ENCODE measurements at places on chromosomes 7 and 10.
A peak's percentile ranks its signal among the peaks of the same experiment; 100 is the strongest.

- no peak for DNase-seq
These were observed 92.1 kb downstream of the CCDC71L start for GRCh38 chr7:106568680-106569499.

- DNase-seq: no peak
These were observed 80.9 kb downstream of the NT5C2 start for GRCh38 chr10:103111918-103112877.

DNA sequence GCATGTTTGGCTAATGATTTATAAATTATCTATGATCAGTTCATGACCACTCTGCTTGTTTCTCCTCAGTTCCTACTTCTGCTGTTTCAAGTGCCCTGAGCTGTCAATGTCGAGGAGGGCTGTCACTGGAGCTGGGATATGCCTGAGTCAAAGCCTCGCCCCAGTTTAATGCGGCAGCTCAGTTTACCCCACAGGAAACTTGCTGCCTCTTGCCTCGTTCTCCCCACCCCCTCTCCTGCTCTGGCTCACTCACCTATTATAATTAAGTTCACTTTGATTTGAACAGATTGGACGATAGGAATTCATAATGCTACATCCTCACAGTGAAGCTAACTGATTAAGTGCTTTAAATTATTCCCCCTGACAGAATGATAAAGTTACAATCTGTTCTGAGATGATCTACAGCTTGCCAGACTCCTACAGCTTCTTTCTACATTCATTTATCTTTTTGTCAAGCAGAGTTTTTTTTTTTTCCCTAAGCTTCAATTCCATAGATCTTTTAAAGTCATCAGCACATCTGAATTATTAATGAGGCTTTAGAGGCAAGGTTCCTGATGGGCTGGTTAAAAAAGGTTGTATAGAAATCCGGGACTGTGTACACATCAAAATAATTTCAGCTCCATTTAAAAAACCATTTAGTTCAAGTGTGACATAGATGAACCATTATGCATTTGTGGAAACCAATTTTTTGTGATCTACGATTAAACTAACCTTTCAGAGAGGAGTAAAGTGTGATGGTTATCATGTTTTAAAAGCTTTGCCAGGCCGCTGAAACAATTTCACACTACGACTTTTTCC, 758.3 kb downstream of the KCNMA1 start:
- DNase-seq: no peak

DNA sequence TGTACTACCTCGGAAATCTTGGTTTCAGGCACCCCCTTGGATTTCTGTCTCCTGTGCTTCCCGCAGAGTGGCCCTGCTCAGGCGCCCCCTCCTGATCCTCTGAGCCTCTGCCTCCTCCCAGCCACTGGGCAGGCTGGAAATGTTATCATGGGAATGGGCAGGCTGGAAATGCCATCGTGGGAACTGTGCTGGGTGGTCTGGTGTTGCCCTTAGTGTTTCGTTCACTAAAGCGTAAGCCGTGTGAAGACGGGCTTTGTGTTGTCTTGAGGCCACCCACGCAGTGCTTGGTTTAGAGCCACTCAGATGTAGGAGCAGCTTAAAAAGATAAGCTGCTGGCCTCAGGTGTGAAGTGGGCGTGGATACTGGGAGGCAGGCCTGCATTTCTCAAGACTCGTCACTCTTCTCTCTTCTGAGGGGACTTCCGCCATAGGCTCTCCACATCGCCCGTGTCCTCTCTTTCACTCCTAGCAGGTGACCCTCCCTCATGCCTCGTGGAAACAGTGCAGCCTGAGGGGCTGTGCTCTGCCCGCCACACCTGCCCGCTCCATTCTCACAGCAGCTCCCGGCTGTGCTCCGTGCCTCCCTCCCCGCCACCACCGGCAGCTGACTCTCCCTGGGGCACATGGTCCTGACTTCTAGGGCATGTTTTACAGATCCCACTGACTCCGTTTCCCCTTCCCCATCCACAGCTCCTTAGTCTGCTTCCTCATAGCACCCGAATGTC, 28.5 kb downstream of the PPP2R2D start:
- no peak for DNase-seq

- DNase-seq: no peak
These were observed 104.0 kb downstream of the JAZF1 start for GRCh38 chr7:28076423-28077200.

DNA sequence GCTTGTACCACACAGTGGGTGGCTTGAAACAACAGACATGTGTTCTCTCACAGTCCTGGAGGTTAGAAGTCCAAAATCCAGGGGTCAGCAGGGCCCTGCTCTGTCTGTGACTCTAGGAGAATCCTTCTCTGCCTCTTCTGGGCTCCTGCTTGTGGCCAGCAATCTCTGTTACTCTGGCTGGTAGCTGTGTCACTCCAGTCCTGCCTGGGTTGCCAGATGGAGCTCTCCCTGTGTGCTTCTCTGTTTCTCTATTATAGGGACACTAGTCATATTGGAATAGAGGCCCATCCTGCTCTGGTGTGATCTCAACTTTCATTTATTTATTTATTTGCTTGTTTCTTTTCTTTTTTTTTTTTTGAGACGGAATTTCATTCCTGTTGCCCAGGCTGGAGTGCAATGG, 276.6 kb upstream of the GALNT17 start:
- DNase-seq: peak; percentile 45

GRCh38 chr10:21508706-21509331, 16.7 kb downstream of the SKIDA1 start:
- peak; percentile 44 for DNase-seq

- no peak for DNase-seq
These were observed 62.9 kb downstream of the CHRM2 start for GRCh38 chr7:136931169-136931867.

All from cerebellar cortex (tissue), 1 donor.